ENCODE measurements at places on chromosomes 1 and 21.
A peak's percentile ranks its signal among the peaks of the same experiment; 100 is the strongest.

GRCh38 chr1:76481672-76482071 is 385.6 kb upstream of the ST6GALNAC5 start:
- DNase-seq = no peak

DNA sequence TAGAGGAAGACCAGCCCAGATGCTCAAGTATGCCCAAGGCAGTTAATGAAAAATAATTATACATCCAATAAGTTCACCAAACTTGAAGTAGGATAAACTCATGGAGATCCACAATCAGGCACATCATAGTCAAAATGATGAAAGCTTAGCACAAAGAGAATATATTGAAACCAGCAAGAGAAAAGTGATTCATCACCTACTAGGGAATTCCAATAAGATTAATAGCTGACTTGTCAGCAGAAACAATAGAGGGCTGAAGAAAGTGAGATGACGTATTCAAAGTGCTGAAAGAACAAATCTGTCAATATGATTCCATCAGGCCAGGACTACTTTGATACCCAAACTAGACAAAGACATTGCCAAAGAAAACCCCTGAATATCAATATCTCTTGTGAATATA is 251.7 kb upstream of the BEND5 start:
- DNase-seq = no peak

DNA sequence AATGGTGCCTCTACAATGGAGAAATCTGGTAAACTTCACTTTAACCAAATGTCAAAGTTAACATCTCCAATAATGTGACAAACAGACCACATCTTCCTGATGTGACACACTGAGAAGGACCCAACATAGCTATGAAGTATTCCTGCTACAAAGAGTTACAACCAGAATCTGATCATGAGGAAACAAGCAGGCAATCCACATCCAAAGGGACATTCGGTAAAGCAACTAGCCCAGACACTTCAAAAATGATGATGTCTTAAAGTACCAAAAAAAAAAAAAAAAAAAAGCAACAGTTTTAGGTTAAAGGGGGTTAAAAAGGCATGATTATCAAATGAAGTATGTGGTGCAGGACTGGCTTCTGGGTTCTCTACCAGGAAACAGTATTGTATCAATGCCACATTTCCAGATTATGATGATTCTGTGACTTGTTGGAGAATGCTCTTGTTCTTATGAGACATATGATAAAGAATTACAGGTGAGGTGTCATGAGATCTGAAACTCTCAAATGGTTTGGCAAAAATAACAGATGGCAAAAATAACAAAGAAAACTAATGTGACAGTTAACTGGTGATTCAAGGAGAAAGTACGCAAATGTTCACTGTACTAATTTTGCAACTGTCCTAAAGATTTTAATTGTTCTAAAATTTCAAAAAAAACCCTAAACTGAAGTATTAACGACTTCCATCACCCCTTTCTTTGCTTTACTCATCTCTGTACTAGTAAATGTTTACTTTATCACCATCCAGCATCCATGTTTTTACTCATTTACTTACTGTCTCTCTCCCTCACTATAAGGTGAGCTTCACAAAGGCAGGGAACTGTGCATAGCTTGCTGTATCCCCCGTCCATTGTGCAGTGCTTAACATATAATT is 2.8 kb downstream of the CD58 start:
- no peak for DNase-seq

GRCh38 chr1:27098431-27099134 is 56.3 kb downstream of the SLC9A1 start:
- no peak for DNase-seq

DNA sequence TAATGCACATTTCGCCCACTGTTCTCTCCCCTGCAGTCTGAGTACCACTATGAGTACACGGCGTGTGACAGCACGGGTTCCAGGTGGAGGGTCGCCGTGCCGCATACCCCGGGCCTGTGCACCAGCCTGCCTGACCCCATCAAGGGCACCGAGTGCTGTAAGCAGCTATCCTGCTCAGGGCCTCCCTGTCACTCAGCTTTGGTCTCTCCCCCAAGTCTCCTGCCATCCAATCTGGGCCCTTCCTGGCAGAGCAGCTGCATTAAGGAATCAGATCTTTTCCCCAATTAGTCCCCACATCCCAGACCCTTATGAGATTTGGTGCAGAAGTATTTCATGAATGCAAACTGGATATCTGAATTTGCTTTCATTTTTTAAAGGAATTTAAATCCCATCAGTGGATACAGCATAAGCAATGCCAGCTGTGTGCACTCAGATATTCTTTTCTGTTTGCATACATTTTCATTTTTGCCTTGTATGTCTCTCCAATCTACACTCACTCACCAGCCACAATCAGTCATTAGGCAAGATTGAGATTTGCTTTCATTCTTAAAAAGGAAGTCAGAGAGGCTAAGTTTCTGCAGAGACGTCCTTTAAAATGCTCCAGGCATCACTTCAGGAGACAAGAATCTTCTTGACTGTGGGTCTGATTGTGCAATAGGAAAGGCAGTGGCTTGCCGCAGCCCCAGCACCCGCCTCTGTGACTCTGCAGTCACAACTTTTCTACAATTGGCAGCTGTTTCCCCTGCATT is 48.1 kb downstream of the ELAPOR1 start:
- DNase-seq = peak; percentile 78

DNA sequence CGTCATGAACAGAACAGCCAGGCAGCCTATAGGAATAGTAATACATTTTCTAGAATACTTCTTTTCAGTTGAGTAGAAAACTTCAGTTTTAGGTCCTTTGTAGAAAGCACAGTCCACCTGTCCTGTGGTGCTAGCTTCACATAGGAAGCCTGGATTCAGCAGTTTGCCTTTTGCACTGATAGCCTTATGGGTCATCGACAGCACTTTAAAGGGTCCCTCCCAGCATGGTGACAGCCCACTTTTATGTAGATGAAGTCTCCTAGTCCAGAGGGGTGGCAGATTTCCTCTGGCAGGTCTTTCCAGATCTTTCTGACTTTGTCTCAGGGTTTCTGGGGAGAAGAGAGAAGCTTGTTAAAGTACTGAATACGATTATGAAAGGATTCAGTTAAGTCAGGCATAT is 161.4 kb upstream of the TNR start:
- DNase-seq = no peak

DNA sequence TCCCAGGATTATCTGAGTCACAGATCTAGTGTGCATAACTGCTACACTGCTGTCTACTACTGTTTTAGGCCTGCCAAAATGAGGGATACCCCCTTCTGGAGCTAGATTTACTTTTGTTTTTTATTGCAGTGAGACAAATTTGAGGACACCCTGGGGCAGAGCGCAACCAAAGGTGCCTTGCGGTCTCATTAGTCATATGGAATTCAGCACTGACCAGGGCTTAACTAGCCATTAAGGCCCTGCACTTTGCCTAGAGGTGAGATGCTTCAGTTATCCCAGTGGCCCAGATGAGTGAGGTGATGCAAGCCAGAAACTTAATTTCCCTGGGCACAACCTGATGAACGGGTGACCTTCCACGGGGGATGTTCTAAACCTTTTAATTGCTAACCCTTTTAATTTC is 998 bp upstream of the SPAG17 start:
- no peak for DNase-seq

GRCh38 chr1:100834777-100835660 is 59.6 kb downstream of the EXTL2 start:
- peak; percentile 37 for DNase-seq

- DNase-seq = peak; percentile 5
Observed at GRCh38 chr1:169610108-169610507, 19.8 kb downstream of the SELP start.

GRCh38 chr1:238954865-238955264 is 431.5 kb upstream of the CHRM3 start:
- DNase-seq = no peak

DNA sequence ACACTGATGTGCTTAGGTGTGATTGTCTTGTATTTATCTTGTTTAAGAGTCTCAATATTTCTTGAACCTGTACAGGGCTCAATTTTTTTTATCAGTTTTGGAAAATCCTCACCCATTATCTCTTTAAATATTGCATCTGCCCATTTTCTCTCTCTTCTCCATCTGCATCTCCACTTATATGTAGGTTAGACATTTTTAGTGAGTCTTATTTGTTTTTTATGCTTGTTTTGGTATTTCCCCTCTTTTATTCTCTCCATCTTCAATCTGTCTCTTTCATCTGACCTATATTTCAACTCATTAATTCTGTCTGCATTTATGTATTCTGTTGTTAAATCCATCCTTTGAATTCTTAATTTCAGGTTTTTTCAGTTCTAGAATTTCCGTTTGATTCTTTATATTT is 32.9 kb upstream of the SHCBP1L start:
- no peak for DNase-seq

DNA sequence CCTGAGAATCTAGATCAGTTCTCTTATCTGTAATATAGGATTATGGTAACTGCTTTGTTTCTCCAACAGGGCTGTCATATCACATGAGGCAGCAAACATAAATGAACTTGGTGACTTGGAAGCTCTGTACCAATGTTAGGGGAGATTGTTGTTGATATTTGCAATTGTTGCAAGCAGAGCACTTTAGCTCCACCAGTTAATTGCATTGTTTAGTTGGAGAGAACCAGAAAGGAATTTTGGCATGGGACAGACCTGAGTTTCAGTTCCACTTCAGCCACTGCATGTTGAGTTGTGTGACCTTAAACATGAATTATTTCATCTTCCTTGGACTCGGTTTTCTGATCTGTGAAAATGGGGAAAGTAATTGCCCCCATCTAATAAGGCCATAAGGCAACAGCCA is 142.3 kb upstream of the JUN start:
- DNase-seq = no peak

DNA sequence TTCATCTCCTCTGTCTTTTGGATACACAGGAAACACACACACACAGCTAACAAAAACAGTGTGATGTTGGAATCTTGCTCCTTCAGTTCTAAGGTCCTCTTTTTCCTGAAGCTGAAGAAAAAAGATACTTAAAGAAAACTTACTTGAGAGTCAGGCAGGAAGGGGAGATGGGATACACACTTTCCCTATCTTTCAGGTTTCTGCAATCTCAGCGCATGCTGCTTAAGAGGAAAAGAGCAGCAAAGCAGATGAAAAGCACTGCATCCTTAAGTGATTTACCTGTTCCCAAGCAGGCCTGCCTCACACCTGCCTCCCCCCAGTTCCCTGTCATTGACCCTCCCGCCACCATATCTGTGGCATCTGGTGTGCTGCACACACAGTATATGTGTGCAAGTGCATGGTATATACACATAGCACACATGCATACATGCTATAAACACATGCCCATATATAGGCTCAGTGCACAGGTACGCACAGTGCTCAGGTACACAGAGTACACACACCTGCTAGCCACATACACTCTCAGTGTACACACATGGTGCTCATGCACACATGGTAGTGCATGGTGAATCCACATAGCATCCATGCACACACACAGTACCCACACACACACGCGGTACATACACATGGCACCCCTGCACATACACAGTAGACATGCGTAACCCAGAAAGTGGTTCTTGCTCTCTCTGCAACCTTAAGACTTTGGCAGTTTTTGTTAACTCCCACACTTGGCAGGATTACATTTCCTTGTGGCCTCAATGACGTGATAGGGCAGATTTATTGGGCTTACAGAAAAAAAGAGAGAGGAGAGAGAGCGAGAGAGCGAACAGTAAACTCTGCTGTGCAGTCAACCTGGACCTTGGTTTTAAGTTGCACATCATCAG is 166.9 kb downstream of the TOMM20 start:
- DNase-seq = peak; percentile 96

DNA sequence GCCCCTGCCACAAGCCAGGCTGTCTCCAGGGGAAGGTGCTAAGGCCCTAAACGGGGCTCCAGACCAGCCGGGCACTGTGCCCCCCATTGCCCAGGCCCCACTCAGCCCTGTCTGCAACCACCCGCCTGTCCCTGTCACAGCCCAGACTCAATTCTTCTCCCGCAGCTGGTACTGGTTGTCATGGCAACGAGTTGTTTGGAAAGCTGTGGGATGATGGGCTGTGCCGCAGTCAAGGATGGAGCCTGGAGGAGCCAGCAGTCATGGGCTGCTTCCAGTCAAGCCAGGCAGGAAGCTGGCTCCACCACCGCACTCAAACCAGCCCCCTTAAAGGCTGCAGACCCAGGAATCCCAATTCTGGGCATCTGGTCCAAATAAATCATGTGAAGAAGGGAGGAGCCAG is 4.2 kb downstream of the SPOCD1 start:
- peak; percentile 62 for DNase-seq

DNA sequence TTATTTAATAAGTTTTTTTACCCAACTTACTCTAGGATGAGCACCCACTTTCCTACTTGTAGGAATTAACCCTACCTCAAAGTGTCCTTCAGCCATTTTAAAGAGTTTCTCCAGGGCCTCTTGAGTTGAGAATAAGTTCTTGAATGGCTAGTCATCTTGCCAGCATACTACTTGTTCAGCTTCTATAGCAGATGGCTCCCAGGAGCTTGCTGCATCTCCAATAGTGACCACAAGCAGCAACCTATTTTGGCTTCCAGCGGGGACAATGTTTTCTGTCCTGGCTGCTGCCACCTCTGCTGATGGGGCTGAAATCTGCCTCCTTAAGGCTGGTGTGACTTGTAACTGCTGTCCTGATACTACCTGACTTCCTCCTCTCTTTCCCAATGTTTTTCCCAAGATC is 20.8 kb upstream of the PIK3R3 start:
- no peak for DNase-seq

DNA sequence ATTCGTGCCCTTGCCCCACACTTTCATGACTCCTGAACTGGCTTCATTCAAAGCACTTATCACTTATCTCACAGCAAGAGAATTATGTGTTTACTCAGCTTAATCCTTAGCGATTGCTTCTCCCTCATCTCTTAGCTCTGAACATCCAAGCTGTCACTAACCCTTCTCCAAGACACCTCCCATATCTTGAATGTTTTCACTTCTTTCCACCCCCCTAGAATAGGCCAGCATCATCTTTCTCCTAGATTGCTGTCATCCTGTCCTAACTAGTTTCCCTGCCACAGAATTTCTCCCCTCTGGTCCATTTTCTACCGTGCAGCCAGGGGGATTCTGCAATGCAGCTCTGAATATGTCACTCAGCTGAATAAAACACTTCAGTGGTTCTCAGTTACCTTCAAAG is 68.6 kb upstream of the SPATA6 start:
- no peak for DNase-seq

GRCh38 chr1:112975336-112975735 is 19.3 kb upstream of the SLC16A1 start:
- DNase-seq = peak; percentile 91

- DNase-seq = no peak
Observed at GRCh38 chr1:156489935-156490293, 10.7 kb downstream of the MEF2D start.

DNA sequence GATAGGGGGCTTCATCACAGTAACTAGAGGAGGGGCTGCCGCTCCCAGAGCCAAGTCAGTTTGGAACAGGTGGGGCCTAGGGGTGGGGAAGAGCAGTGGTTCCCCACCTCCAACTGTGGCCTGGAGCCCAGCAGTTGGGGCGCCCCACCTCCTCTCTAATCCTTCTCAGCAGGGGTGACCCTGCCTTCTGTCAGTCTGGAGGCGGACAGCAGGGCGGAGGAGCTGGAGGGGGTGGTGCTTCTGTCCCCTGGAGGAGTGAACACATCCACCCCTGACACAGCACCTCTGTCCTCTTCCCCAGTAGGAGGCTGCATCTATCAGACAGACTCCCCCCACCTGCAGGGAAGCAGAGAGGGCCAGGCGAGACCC is 73.8 kb downstream of the MRPL37 start:
- DNase-seq = peak; percentile 52
